ENCODE measurements at places on chromosomes 16 and 17.

GRCh38 chr16:78742501-78743283 is 643.2 kb downstream of the WWOX start:
- DNase-seq, result no peak

GRCh38 chr16:47448830-47449575 is 11.9 kb downstream of the ITFG1 start:
- DNase-seq, result no peak

DNA sequence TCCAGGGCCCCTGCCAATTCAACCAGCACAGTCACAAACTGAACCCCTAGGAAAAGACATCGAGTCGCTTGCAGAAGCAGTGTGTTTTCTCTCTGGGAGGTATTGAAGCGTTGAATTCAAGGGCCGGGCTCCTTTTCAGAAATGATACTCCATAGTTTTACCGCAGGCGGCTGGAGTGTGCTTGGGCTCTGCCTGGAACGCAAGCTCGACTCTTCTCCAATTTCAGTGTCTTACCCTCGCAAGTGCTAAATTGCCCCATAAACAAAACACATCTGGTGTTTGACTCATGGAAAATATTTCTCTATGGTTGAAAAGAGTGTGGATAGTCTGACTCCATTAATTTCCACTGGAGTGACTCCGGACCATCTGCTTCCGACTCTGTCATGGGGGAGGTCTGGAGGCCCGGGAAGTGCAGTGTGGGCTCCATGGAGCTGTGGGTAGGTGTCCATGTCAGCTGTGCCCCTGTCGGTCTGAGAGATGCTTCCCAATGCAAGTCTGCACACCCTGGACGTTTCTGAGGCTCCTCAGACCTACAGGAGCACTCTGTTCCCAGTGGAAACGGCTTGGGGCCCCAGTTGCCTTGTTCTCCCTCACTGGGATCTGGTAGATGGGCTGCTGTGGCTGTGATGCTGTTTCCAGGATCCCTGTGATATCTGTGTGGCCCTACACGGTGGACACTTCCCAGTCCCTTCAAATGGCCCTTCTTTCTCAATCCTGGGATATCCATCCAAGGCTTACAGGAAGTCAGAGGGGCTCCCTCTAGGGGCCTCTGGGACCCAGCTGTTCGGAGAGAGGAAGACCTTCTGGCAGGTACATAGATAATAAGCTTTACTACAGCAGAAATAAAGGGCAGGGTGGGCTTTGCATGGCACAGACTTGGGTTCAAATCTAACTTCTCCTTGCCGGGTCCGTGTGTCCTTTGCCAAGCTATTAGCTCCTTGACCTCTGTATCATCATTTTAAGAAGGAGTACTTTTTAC is 119.8 kb upstream of the CDH13 start:
- no peak for DNase-seq

DNA sequence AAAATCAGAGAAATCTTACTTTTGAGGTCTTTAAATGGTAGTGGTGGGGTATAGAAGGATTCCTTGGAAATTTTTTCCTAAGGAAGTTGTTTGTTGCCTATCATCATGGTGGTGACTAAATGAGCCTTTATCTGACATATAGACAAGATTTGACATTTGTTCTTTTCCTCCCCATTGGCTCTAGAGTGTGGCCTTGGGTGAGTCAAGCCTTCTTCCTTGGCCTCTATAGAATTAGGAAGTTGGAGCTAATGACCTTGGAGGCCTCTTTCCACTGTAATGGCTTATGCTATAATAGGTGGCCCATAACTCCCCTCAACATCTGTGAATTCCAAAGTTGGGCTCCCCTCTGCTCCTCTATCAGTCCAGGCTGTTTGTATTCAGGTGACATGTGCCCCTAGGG is 79.1 kb upstream of the HNF1B start:
- DNase-seq, result no peak

DNA sequence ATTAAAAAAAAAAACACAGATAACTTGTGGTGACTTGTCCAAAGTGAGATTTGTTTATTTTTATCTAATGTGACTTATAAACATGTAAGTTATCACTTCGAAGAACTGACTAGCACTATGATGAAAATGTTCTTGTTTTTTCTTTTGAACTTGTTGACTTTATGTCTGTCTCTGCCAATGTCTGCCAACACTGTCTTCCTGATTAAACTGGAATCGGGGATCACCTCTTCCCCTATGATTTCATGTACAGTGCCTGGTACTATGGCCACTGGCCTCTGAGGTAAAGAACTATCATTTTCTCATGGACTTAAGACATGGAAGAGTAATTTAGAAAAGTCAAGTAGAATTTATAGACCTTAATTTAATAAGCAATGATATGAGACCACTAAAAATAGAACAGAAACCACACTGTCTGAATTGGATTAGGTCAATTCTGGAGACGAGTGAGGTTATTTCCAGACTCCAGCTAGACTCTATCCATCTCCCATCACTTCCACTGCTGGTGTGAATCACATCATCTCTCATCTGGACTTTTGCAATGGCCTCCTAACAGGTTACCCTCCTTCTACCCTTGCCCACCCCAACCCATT is 8.9 kb downstream of the C17orf78 start:
- no peak for DNase-seq

GRCh38 chr17:36755586-36755985 is 154.2 kb downstream of the MRM1 start:
- DNase-seq, result peak; percentile 39

DNA sequence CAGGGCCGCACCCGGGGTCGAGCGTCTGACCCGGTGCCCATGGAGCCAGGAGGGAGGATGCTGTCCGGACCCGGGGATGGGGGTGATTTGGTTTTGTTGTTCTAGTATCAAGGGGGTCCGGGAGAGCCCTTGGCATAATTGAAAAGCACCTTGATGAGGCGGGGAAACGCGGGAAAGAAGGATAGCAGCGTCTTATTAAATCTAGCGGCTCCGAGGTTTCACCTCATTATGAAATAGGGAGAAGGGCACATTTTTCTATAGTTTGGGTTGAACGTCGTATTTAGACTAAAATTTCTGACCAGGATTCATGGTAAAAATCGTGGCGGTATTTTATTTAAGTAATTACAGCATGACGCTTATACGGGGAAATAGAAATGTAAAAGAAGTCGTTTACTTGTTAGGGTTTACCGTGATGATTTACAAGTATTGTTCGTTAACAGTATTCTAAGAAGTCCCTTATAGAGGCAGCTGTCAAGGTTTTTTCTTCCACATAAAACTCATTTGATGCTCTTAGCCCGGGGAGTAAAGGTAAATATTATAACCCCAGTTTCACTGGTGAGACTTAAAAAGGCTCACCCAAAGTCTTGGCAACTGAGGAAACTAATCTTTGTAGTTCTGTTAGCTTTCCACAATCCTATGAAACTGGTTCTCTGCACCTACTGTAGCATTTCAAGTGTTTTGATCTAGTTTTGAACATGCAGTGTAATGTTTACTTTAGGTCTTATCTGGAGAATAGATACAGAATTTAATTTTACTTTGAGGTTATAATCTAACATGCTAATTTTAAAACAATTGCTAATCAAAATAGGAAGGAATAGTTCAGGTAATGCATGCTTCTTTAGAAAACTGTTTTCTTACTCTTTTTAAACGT is 756 bp downstream of the LUC7L3 start:
- DNase-seq, result no peak

DNA sequence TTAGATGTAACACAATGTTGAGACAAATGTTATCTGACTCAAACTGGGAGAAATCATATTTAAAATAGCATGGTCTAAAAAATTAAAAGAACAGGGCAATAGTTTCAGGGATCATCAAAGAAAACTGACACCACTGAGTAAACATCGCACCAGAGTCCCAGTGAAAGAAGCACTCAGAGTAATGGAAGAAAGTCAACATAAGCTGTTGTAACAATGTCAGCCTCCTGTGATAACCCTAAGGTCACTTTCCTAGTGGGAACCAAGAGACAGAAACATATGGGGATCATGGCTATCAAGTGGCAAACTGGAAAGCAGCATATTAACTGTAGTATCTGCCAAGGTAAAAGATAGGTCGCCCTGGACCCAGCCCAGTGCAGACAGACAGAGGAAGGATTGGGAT is 160.8 kb downstream of the CA10 start:
- no peak for DNase-seq

DNA sequence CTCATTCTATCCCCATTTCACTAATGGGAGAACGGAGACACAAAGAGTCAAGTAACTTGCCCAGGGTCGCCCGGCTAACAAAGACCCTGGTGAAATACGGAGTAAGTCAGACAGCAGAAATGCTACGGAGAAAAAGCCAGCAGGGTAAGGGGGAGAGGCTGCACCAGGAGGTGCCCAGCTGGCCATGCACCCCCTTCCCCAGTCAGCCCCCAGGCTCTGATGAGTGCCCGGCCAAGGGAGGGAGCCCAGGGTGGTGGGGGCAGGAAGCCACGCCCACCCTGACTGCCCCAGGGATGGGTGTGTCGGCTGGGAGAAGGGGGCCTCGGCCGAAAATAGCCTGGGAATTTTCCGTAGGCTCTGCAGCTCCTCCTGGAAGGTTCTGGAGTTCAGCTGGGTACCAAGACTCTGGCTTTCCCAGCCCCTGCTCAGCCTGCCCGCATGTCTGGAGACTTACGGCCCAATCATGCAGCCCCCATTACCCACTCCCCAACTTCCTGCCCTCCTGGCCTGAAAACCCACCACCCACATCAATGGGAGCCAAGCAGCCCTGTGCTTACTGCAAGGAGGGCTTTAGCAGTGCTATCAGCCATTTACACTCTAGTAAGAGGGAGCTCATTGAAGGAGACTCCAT is 4.2 kb downstream of the CARHSP1 start:
- DNase-seq, result no peak

DNA sequence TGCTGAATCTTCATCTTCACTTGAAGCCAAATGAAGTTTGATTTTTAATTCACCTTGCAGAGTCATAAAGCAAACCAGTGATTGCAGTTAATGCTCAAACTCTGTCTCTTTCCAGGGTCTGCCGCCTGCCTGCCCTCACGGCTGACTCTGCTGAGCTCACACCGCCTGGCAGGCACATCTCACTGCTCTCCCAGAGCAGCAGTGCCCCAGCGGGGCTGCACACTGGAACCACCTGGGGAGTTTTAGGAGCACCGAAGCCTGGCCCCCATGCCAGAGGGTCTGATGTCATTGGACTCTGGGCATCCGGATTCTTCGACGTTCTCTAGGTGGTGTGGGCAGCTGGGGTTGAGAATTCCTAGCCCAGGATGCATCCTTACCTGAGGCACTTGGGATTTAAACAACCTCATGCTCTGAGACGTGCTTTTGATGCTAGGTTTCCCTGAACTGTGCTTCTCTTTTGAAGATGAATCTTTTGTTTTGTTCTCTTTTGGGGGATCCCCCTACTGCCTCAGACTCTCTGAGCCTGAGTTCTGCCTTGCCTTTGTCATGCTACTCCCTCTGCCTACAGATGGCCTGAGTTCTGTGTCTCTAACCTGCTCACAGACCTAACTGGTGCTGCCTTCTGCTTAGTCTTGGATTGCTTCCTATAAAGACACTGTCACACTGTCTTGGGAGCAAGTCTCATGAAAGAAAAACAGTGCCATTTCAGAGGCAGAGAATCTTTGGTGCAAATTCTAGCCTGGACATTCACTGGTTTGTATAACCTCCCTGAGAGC is 438.1 kb upstream of the CCL2 start:
- DNase-seq, result no peak

DNA sequence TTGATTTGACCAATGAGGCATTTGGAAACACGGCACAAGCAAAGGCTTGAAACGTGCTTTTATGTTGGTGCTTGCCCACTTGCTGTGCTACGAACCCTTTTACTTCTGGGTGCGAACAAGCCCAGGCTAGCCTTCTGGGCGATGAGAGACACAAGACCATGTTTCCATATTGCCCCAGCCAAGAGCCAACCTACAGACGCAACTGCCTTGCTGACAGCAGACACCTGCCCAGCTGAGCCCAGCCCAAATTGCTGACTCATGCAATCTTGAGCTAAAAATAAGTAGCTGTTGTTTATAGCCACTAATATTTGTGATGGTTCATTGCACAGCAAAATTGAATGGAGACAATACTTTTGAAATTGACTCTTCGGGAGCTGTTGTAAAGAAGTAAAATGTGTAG is 464.5 kb downstream of the WWOX start:
- no peak for DNase-seq

DNA sequence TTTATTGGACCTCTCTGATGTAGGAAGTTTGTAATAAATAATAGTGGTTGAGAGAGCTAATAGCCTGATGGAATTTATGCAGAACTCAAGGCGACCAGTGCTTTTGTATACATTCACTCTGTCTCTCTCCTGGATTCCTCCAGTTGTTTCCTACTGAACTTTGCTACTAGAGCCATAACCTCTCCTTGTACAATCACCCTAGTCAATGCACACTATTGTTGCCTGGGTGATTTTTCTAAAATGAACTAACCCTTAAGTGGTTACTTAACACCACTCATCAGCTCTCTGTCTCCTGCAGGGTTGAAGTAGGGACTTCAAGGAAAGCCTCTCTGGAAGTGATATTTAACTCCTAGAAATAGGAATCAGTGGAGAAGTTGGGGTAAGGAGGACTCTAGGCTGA is 9.7 kb downstream of the PHKB start:
- DNase-seq, result no peak

DNA sequence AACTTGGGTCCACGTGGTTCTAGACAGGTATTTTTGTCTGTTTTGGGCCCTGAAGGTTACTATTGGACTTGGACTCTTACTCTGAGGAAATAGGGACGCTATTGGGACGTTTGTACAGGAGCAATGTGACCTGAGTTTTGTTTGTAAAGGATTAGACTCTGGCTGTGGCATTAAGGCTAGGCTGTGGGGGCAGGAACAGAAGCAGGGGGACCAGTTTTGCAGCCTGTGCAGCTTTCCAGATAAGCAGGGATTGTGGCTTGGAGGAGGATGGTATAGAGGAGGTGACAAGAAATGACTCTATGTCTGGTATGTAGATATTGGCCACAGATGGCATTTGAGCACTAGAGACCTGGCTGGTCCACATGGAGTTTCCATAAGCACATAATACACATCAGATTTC is 12.8 kb downstream of the NOD2 start:
- no peak for DNase-seq

DNA sequence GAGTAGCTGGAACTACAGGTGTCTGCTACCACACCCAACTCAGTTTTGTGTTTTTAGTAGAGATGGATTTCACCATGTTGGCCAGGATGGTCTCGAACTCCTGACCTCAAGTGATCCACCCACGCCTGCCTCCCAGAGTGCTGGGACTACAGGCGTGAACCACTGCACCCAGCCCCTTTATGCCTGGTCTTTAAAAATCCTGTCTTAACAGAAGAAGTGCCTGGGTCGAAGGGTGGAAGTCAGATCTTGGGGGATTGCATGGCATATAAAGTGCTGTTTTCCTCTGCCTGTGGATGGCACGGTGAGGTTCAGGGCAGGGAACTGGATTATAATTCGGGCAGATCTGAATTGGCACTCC is 30.3 kb downstream of the ZC3H18 start:
- no peak for DNase-seq

DNA sequence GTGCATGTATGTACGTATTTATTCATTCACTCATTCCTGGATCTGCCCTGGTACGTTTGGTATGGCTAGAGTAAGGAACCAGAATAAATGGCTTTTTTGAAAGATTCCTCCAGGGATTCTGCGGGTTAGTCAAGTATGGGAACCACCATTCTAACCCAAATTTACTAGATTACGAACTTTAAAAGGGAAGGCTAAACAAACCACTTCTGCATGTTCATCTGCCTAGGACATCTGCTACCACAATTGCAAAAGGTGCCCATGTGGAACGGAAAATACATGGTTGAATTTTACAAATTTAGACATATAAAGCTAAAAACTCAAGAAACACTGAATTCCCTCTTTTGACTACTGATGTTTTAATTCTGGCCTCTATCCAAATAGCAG is 22.1 kb downstream of the CYTH1 start:
- DNase-seq, result no peak

GRCh38 chr17:61766520-61766919 is 96.8 kb downstream of the BRIP1 start:
- DNase-seq, result no peak
